Fibroblast of skin of right biceps (primary cell): ENCODE measurements at places on chromosomes 2 and 18.

DNA sequence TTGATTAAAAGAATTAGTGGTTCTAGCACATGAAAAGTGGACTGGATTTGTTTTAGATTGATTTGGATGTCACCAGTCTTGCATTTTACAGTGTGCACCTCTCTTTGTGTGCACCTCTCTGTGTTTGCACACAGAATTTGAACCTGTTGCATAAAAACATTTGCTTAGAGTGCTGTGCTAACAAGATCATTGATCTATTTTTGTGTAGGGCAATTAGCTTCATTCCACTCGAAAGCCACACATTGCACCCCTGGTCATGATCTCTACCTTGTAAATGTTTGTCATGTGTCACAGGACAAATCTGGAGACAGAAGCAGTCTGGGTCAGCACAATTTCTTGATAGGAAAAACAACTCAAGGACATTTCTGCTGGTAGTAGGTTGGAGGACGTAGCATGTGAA is 258.7 kb upstream of the LINC00305 start:
- DNase-seq: no peak

- DNase-seq: no peak
Observed at GRCh38 chr18:73456643-73457042, 588.9 kb upstream of the NETO1 start.

DNA sequence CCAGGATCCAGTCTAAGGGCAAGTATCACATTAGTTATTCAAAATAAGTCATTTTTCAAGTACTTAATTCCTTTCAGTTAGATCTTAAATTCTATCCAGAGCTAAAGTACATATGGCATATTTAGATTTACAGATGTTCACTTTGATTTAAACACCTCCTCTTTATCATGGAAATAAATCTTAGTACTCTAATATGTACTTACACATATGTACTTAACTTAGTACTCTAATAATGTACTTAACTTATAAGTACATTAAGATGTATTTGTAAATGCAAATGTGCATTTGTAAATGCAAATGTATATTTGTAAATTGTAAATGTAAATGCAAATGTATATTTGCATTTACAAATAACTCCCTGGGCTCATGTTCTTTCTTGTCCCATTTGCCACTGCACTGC is 14.6 kb downstream of the PIGN start:
- no peak for DNase-seq

- no peak for DNase-seq
Observed at GRCh38 chr18:59492756-59493421, 133.8 kb upstream of the LMAN1 start.

GRCh38 chr2:203689426-203690116 is 16.9 kb upstream of the CD28 start:
- no peak for DNase-seq

DNA sequence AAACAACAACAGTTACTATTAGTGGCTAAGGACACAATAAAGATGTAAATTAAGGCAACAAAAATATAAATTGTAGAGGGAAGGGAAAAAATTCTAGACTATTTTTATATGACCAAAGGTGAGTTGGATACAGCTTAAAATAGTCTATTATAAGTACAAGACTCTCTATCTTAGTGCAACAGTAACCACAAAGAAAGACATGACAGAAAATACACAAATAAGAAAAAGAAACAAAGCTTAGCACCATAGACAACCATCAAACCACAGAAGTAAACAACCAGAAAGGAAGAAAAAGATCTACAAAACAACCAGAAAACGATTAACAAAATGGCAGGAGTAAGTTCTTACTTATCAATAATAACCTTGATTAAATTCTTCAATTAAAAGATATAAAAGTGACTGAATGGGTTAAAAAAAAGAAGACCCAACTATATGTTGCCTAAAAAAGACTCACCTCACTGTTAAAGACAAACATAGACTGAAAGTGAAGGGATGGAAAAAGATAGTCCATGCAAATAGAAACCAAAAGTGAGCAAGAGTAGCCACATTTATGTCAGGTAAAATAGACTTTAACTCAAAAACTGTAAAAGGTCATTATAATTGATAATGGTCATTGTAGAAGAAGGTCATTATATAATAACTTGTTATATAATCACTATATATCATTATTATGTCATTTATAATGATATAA is 62.5 kb downstream of the USP40 start:
- DNase-seq: no peak

DNA sequence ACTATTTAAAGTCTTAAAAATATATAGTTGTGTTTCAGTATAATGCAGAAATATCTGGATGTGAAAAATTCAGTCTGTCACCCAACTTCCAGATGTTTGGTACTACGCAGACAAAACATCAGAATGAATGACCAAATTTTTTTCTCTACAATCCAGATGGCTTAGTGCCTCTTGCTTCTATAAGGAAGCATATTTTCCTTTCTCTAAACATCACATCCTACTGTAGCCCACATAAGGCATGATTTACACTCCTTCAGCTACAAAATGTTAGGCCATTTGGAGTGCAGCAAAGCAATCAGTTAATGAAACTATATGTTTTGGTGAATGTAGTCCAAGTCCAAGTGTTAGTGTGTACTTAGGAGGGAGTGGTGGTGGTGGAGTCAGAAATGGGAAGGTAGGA is 162.9 kb upstream of the SIX2 start:
- DNase-seq: no peak

- DNase-seq: peak; percentile 34
Observed at GRCh38 chr2:1751767-1752725, 7.7 kb upstream of the PXDN start.

GRCh38 chr18:35458677-35459441 is 38.9 kb downstream of the INO80C start:
- peak; percentile 53 for DNase-seq

DNA sequence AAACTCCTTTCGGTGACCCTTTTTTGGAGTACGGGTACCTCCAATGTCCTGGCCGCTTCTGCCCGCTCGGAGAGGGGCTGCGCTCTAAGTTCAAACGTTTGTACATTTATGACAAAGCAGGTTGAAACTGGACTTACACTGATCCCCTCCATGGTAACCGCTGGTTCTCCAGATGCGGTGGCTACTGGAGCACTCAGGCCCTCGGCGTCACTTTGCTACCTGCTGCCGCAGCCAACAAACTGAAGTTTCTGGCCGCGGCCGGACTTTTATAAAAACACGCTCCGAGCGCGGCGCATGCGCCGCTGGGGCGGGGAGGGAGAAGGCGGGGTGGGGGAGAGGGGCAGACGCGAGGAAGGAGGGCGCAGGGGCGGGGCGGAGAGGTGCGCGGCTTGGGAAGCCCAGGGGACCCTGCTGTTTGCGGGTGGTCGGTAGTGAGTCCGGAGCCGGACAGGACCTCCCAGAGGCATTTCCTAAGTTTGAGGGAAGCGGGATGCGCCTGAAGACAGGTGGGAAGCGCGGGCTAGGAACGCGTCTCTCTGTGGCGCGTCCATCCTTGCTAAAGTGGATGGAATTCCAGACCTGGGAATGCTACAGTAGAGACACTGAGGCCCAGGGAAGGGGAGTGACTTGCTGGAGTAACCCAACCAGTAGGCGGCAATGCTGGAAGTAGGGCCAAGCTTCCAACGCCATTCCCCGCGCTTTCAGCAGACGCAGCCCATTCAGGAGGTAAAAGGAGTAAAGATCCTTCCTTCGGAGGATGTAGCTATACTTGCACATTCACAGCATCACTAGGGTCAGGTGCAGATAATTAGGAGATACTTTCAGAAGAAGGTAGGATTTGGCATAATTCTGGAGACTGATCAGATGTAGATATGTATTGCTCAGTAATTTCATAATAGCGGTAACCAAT is at the start of gene CXCR4:
Gene CXCR4, minus strand, starts transcription at position 241 of the 910 bp plus-strand sequence. Its CDS starts 89 bp downstream, at position 152.
- peak; percentile 6 for DNase-seq

GRCh38 chr2:20594957-20595356 is 55.9 kb downstream of the HS1BP3 start:
- DNase-seq: no peak
